GDM1 (cell line): ENCODE measurements at places on chromosomes 12 and 14.
A peak's percentile ranks its signal among the peaks of the same experiment; 100 is the strongest.

DNA sequence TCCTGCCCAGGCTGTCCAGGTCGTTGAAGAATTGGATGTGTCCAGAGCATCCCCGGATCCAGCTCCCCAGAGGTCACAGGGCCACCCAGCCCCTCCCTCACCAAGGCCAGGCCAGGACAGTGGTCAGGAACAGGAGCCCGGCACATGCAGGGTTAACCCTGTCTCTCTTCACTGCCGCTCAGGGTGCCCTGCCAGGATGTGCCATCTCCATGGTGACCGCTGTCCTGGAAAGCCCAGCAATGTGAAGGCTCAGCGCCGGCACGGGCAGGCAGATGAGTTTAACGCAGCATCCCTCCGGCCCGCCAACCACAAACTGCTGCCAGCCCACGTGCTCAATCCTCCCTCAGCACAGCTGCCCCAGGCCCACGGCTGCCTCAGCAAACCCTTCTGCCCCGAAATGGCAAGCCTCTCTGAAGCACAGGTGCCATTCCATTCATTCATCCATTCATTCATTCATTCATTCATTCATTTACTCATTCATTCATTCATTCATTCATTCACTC, 4.4 kb downstream of the TMEM179 start:
- DNase-seq: no peak

DNA sequence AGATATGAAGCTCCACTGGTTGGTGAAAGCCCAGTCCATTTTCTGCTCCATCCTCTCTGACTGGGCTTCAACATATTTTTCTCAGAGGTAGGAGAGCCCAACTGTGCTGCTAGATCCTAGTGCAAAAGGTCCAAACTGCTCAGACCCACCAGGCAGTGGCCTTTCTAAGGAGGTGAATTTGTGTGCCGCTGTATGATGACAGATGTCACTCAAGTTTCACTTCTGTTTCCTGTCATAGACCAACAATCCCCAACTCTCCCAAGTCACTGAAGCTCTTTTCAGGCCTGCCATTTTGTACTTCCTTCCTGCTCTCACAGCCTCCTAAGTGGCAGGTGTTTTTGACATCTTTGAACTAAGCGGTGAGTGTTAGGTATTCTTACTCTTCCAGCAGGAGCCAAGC, 16.4 kb upstream of the RNASE4 start:
- no peak for DNase-seq

- no peak for DNase-seq
Observed at GRCh38 chr12:90090929-90091651, 382.5 kb upstream of the ATP2B1 start.

DNA sequence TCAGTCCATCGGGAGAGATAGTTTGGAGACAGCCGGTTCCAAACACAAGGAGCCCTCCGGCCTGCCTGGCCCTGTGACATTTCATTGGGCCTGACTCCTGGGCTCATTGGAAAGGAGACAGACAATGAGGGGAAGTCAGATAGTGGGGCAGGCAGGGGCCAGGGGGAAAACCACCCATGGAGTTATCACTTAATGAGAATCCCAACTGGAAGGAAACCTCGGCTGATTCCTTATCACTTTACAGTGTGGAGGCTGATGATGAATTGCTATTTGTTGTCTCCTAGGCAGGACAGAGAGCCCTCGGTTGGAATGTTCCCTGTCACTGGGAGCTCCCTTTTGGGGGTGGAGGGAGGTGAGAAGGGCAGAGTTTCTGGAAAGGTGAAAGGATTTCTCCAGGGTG, 44.4 kb downstream of the TBX5 start:
- no peak for DNase-seq

- DNase-seq: no peak
Observed at GRCh38 chr12:57367121-57367520, 63.7 kb downstream of the R3HDM2 start.

GRCh38 chr12:45439039-45439438, 223.1 kb downstream of the ANO6 start:
- no peak for DNase-seq

GRCh38 chr12:86530996-86531655, 274.9 kb upstream of the MGAT4C start:
- no peak for DNase-seq

- no peak for DNase-seq
Observed at GRCh38 chr14:50970886-50971781, 26.9 kb upstream of the PYGL start.

DNA sequence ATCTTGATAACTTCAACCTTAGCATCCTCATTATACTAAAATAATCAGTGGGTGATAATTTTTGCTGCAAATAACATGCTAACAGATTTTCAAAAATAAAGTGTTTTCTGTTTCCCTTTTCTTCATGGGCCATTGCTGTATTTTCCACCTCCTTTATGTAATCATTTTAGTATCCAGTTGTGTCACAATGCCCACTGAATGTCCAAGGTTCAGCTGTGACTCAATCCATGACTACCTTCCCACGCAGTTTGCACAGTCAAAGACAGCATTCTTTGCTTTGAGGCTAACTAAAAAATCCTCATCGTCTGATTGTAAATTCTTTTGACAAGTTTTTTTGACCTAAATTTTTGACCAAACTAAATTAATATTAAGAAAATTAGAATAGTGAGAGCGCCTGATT, 474.1 kb downstream of the FLRT2 start:
- DNase-seq: no peak

DNA sequence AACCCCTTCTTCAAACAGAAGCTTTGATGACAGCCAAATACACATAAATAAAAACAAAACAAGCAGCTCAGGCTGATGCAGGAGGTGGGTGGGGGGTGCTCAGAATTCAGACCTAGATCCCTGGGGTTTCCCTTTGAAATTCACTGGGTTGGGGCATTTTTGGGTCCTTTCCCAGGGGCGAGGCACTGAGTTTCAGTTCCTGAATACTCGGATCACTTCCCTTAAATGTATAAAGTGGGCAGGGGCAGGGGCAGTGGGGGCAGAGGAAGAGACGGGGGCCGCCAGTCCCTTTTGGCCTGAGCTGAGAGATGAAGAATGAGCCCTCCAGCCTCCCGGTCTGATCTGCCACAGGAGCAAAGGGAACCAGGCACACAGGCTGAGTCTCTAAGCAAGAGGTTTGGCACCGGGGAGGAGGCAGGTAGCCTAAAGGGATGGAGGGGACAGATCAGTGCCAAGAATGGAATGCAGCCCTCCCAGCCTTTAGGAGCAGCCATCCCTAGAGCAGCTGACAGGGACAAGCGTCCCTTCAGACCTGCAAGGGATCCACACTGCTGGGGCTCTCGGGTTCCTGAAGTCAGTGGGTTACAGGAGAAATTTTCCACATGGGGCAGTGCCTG, 20.3 kb downstream of the KDM2B start:
- no peak for DNase-seq

DNA sequence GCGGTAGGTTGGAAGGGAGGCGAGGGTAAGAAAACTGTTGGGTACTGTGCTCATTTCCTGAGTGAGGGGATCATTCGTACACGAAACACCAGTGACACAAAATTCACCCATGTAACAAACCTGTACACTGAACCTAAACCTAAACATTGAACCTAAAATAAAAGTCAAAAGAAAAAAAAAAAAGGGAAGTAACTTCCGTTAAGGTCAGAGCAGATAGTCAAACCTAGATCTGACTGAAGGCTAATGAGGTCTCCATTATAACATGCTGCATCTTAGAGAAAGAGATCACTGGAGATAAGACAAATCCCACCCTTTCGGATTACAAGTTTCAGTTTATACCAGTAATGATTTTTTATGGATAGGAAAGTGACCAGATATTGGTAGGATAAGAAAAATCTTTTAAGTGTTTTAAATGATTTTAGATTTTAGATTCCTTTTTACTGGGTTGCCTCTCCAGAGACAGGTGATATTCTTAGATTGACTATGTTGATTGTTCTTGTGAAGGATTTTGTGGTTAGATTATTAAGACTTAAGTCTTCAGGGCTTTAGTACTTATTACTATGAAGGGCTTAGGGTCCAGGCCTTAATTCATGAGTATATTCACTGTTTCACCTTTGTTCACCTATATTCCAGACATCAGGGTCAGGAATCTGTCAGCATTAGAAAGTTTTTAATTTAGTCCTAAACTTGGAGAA, 11.2 kb upstream of the NCKAP1L start:
- DNase-seq: no peak

- no peak for DNase-seq
Observed at GRCh38 chr14:92383805-92384204, 60.8 kb downstream of the SLC24A4 start.

DNA sequence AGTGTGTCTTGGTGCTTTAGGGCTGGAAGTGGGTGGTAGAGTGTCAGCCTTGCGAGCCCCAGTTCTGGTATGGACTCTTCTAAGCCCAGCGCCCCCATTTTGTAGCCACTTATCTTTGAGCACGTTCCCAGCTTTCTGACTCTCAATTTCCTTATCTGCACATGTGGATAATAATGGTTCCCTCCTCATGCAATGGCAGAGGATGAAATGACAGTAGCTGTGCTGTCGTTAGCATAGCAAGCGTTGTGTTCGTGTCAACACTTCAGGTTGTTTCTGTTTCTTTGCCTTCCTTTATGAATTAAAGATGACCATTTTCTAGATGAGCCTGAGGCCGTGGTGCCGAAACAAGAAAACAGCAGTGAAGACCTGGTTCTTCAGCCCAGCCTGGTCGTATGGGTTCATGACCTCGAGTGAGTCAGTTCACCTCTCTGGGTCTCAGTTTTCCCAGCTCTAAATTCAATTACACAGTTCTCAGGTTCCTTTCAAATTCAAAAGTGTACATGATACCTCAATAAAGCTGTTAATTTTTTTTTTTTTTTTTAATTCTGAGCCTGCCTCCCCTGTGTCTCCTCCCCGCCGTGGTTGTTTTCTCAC, 233.0 kb downstream of the SLC41A2 start:
- DNase-seq: no peak

GRCh38 chr12:90126125-90126524, 417.5 kb upstream of the ATP2B1 start:
- no peak for DNase-seq

- peak; percentile 56 for DNase-seq
Observed at GRCh38 chr12:49098035-49098451, 3.4 kb upstream of the DHH start.

GRCh38 chr14:101251812-101252442, 309.4 kb upstream of the DIO3 start:
- no peak for DNase-seq

DNA sequence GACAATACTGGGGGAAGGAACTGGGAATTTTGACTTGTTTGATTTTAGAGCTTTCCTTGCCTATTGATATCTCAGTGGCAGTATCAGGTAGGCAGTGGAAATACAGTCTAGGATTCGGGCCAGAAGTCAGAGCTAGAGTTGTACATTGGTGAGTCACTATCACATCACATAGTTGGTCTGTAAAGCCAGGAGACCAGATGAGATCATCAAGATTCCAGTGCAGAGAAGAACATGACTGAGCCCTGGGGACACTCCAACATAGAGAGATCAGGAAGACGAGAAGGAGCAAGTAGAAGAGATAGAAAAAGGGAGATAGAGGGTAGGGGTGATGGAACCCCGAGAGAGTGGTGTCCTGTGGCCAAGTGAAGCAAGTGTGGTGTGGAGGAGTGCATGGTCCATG, 46.6 kb upstream of the NR1H4 start:
- no peak for DNase-seq

DNA sequence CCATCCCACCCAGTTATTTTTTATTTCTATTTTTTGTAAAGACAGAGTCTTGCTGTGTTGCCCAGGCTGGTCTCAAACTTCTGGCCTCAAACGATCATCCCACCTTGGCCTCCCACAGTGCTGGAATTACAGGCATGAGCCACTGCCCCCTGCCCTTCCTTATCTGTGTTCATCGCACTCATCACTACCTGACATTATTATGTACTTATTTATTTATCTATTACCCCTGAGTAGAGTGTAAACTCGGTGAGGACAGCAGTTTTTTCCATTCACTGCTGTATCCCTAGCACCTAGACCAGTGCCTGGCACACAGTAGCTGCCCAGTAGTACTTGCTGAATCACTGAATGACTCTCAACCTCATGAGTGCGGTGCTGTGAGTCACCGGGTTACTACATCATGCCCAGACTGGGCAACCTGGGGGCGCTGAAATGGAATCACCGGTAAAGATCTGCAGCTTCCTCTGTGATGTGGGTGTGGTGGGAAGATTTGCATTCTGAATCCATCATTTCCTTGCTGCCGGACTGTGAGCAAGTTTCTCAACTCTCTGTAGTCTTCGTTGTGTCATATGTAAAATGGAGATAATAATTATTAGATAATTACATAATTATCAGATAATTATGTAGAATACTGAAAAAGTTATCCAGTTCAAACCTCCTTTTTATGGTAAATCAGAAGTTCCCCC, 81.9 kb upstream of the USP44 start:
- DNase-seq: no peak

DNA sequence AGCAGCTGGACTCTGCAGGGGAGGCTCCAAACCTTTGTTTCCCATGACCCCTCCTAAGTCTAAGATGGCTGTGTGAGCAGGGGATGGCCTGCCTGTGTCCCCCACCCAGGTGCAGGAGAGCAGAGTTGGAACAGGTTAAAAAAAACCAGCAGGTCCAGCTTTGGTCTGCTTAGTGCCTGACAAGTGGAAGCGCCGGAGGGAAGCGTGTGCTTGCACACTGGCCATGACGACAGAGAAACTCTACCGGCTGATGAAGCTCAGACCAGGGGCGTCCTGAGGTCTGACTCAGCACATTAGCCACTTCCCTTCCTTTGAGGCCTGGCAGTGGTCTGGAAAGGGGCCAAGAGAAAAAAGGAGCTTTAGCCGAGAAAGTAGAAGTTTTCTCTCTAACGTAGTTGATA, 280.1 kb downstream of the VRK1 start:
- peak; percentile 75 for DNase-seq

DNA sequence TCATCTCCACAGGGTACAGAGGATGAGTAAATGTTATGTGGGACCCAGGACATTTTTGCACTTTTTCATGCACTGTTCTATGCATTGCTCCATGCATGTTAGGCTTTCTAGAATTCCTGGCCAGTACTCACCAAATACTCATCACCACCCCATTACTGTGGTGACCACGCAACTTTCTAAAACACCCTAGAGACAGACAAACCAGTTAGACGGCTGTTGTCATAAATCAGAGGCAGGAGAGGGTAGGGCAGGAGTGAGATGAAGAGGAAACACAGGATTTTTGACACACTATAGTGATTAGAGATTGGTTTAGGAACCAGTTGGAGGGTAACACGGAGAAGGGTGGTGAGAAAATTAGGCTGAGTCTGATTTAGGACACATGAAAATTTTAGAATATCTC, 59.3 kb downstream of the IFNG start:
- DNase-seq: no peak

DNA sequence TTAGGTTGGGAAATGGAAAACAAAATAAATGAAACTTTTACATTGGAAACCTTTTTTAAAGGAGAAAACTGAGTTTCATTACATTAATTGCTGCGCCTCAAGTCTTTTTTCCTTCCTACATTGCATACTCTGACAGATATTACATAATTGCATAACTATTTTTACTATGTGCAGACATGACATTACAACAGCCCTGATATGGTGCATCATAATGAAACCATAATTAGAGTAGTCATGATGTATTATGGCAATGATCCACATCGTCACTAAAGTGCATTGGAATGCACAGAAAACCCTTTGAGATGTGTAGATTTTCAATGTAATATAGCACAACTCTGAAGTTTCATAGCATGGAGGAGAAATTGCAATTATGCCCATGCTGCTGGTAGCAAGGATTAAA, 217.8 kb upstream of the NPAS3 start:
- no peak for DNase-seq

GRCh38 chr14:52922656-52923055, 28.2 kb downstream of the FERMT2 start:
- DNase-seq: no peak
